ENCODE measurements at places on chromosomes 7 and 10.

DNA sequence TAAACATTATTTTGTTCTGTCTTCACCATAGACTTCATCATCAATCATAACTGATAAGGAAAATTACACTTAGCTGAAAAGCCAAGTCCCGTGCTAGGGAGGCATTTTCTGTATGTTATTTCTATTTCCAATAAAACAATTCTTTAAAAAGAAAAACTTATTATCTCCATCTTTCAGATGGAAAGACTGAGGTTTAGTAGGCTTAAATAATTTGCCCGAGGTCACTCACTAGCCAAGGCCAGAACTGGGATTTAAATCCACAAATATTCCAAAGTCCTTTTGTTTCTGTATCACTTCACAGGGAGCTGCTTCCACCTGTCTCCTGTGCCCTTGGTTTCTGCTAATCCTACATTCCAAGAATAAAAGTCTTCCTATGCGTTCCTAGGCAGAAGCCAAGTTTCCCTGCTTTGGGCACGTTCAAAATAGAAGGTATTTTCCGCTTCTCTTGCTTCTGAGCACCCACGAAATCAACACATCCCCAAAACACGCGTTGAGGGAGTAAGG is 732 bp downstream of the CPVL start:
- no peak overlapping the region for H3K27ac ChIP-seq
- no peak for DNase-seq
- H3K27me3 ChIP-seq, result peaks cover 45% of the 10 kb centered on the region
- peak overlapping the region; percentile 74 for H3K4me3 ChIP-seq

DNA sequence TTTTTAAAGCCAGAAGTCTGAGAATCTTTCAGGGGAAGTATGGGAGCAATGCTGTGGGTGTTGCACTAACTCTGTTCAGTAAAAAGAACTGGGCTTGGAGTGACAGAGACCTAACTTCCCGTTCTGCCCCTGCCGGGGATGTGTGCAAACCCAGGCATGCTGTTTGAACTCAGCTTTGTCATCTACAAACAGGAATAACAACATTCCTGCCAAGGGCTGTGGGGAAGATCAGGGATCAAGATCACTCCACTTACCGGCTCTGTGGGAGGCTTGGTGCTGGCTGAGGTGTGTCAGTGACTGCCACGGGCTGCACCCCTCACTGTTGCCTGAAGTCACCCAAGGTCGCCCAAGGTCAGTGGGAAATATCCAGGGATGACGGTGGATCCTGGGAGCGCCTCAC is 23.1 kb upstream of the DRGX start:
- H3K27ac ChIP-seq, result no peak overlapping the region
- no peak for DNase-seq
- H3K27me3 ChIP-seq, result peaks cover 9% of the 10 kb centered on the region

- peaks cover 46% of the 10 kb centered on the region for H3K36me3 ChIP-seq
- H3K27me3 ChIP-seq, result no peaks in the 10 kb centered on the region
- H3K27ac ChIP-seq, result peak overlapping the region; percentile 98
- peak overlapping the region; percentile 57 for H3K4me3 ChIP-seq
- peak; percentile 83 for DNase-seq
- H3K4me1 ChIP-seq, result peaks cover 54% of the 10 kb centered on the region
Observed at GRCh38 chr7:151062399-151063211, 3.2 kb downstream of the SLC4A2 start.

GRCh38 chr7:112511451-112512202 is 30.8 kb downstream of the LSMEM1 start:
- H3K27me3 ChIP-seq, result no peaks in the 10 kb centered on the region
- H3K4me1 ChIP-seq, result peaks cover 10% of the 10 kb centered on the region
- no peak overlapping the region for H3K27ac ChIP-seq
- no peak overlapping the region for H3K4me3 ChIP-seq
- DNase-seq, result no peak

- peak overlapping the region; percentile 76 for H3K27ac ChIP-seq
- peaks cover 32% of the 10 kb centered on the region for H3K4me1 ChIP-seq
- H3K36me3 ChIP-seq, result peaks cover 1% of the 10 kb centered on the region
- no peak overlapping the region for H3K4me3 ChIP-seq
Observed at GRCh38 chr7:47941136-47941844, 7.0 kb downstream of the PKD1L1 start.

DNA sequence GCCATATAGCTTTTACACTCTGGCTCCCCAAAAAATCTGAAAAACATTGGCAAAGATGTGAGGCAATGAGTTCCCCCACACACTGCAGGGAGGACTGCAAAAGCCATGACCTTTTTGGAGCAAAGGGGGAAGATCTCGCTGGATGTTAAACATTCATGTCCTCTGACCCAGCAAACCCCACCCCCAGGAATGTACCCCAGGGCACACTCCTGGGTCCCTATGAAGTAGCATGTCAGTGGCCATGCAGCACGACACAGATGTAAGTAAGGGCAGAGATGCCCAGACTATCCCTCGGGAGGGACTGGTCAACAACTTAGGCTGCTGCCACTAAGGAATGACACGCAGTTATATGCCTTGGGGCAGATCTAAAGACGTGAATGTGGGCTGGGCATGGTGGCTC is 100.6 kb downstream of the DLG5 start:
- H3K4me1 ChIP-seq, result peaks cover 24% of the 10 kb centered on the region
- no peak for DNase-seq

- H3K27me3 ChIP-seq, result no peaks in the 10 kb centered on the region
- H3K4me3 ChIP-seq, result no peak overlapping the region
- no peaks in the 10 kb centered on the region for H3K36me3 ChIP-seq
- no peak overlapping the region for H3K27ac ChIP-seq
- peak; percentile 66 for DNase-seq
Observed at GRCh38 chr7:105940109-105940508, 23.0 kb upstream of the CDHR3 start.

DNA sequence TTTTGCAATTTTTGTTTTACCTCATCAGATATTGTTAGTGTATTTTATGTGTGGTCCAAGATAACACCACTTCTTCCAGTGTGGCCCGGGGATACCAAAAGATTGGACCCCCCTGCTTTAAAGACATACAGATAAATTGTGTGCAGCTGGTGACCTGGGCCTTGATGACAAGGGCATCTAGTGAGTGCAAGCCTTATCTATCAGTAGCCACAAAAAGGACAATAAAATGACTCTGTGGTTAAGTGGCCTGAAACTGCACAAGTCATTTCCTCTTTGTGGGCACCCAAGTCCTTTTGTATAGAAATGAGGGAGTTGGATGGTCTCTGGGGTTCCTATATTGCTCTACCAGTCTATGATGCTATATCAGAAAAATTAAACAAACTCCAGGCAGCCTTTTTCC is 98.1 kb downstream of the PARD3 start:
- no peak overlapping the region for H3K4me3 ChIP-seq
- H3K27me3 ChIP-seq, result no peaks in the 10 kb centered on the region
- peaks cover 18% of the 10 kb centered on the region for H3K4me1 ChIP-seq
- H3K36me3 ChIP-seq, result no peaks in the 10 kb centered on the region
- H3K27ac ChIP-seq, result no peak overlapping the region

GRCh38 chr10:23606456-23606855 is 167.6 kb downstream of the OTUD1 start:
- H3K27ac ChIP-seq, result no peak overlapping the region
- no peak overlapping the region for H3K4me3 ChIP-seq
- DNase-seq, result no peak
- H3K36me3 ChIP-seq, result no peaks in the 10 kb centered on the region

GRCh38 chr10:33082373-33082895 is 124.4 kb upstream of the ITGB1 start:
- no peak overlapping the region for H3K4me3 ChIP-seq
- no peak overlapping the region for H3K27ac ChIP-seq
- H3K4me1 ChIP-seq, result no peaks in the 10 kb centered on the region

GRCh38 chr7:3980300-3980643 is 679.2 kb downstream of the SDK1 start:
- H3K36me3 ChIP-seq, result no peaks in the 10 kb centered on the region
- no peak for DNase-seq
- no peaks in the 10 kb centered on the region for H3K27me3 ChIP-seq
- H3K4me1 ChIP-seq, result no peaks in the 10 kb centered on the region

DNA sequence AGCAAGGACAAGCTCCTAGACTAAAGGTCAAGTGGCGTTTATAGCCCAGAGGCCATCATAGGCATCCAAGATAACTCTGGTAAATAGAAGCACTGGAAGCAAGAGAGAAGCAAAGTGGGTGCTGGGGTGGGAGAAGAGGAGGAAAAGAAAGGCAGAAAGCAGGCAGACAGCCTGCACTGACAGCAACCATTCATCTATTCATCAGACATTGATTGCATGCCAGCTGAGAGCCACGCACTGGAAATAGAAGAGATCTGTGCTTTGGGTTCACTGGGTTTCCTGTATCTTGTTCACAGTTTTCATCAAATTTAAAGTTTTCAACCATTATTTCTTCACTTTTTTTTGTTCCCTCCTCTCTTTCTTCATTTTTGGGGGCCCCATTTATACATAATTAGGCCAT is 4.7 kb upstream of the SLIT1 start:
- H3K4me3 ChIP-seq, result no peak overlapping the region
- H3K27me3 ChIP-seq, result peaks cover 71% of the 10 kb centered on the region
- no peaks in the 10 kb centered on the region for H3K36me3 ChIP-seq
- peaks cover 6% of the 10 kb centered on the region for H3K4me1 ChIP-seq

- no peak for DNase-seq
- H3K4me3 ChIP-seq, result no peak overlapping the region
- H3K4me1 ChIP-seq, result no peaks in the 10 kb centered on the region
- H3K27me3 ChIP-seq, result no peaks in the 10 kb centered on the region
- H3K27ac ChIP-seq, result no peak overlapping the region
Observed at GRCh38 chr7:37769291-37769690, 79.1 kb upstream of the NME8 start.

DNA sequence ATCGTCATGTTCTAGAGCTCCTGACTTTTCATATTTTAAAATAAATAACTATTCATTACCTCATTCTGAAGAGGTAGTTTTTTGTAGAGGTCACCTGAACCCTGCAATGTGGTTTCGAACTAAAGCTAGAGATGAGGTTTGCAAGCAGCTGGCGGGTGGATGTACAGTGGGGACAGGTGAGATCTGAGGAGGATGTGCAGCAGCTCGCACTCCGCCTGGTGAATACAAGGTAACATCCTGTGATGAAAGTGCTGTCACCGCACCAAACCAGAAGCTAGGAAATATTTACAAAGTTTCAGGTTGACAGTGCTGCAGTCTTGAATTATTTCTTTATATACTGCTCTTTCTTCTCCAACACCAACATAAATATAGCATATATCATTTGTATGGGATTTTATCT is 26.5 kb downstream of the NDUFB2 start:
- H3K36me3 ChIP-seq, result peaks cover 23% of the 10 kb centered on the region
- no peak overlapping the region for H3K4me3 ChIP-seq
- H3K27ac ChIP-seq, result no peak overlapping the region
- H3K27me3 ChIP-seq, result no peaks in the 10 kb centered on the region
- peaks cover 3% of the 10 kb centered on the region for H3K4me1 ChIP-seq

GRCh38 chr7:105163718-105164117 is 149.7 kb downstream of the KMT2E start:
- peaks cover 76% of the 10 kb centered on the region for H3K36me3 ChIP-seq
- no peak overlapping the region for H3K4me3 ChIP-seq
- no peaks in the 10 kb centered on the region for H3K4me1 ChIP-seq
- no peak for DNase-seq

DNA sequence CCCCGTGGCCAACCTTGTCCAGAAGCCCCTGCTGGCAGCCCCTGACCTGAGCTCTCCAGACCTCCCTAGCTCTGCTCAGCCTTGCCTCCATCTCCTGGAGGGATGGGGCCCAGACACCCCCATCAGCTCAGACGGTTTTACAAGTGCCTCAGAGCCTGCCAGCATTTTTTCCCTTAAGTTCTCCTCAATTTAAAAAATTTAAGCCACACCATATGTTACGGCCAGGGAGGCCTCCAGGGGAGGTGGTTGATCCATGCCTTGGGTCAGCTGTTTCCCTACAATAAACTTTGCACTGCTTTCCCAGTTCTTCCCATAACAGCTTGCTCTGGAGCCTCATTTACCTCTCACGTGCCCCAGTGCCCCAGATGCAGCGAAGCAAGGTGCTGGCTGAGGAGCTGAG is 143.5 kb downstream of the RGS10 start:
- H3K36me3 ChIP-seq, result peaks cover 13% of the 10 kb centered on the region
- no peaks in the 10 kb centered on the region for H3K27me3 ChIP-seq
- H3K4me1 ChIP-seq, result peaks cover 10% of the 10 kb centered on the region
- peak; percentile 56 for DNase-seq
- H3K4me3 ChIP-seq, result no peak overlapping the region

DNA sequence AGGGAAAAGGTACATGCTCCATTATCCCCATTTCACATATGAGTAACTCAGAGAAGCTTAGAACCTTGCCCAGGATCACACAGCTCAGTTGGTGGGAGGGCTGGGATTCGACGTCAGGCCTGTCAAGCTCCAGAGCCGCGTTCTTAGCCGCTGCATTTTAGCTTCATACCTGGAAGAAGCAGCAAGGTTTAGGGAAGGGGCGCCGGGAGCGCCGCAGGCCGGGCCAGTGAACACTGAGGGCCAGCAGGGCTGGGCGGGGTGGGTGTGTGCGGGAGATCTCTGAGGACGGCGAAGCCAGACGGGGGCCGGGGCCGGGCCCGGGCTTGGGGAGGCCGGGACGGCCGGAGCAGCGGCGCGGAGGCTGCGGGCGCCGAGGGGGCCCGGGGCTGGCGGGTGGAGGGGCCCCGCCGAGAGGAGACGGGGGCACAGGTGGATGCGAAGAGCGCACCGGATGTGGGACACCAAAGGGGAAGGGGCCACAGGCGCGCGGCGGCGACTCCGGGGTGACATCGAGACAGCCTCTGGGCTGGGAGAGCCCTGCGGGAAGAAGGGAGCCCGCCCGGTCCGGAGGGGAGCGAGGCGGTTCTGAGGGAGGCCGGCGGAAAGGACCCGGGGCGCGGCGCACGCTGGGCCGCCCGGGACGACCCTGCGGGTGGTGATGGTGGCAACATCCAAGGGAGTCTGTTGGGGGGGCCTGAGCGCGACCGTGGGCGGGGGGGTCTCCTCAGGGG is 498 bp downstream of the NDST2 start:
- peaks cover 2% of the 10 kb centered on the region for H3K4me1 ChIP-seq
- DNase-seq, result peak; percentile 33
- H3K4me3 ChIP-seq, result peak overlapping the region; percentile 81
- no peak overlapping the region for H3K27ac ChIP-seq

GRCh38 chr7:49773218-49773935 is at the start of gene VWC2:
VWC2 (plus strand) TSS chr7:49773638; CDS start chr7:49775436, 1,798 bp downstream.
- no peak for DNase-seq
- peaks cover 43% of the 10 kb centered on the region for H3K27me3 ChIP-seq
- H3K4me3 ChIP-seq, result peak within 1 kb of the TSS; percentile 66
- peaks cover 24% of the 10 kb centered on the region for H3K4me1 ChIP-seq

GRCh38 chr7:147161405-147161804 is 1044.8 kb downstream of the CNTNAP2 start:
- DNase-seq, result no peak
- H3K27ac ChIP-seq, result no peak overlapping the region
- H3K27me3 ChIP-seq, result no peaks in the 10 kb centered on the region
- H3K4me3 ChIP-seq, result no peak overlapping the region

GRCh38 chr7:132743974-132744373 is 167.7 kb upstream of the PLXNA4 start:
- H3K36me3 ChIP-seq, result no peaks in the 10 kb centered on the region
- no peak overlapping the region for H3K27ac ChIP-seq
- peaks cover 6% of the 10 kb centered on the region for H3K27me3 ChIP-seq
- no peaks in the 10 kb centered on the region for H3K4me1 ChIP-seq
- DNase-seq, result no peak

GRCh38 chr10:59098831-59099452 is 77.5 kb upstream of the PHYHIPL start:
- H3K4me3 ChIP-seq, result peak overlapping the region; percentile 55
- no peaks in the 10 kb centered on the region for H3K27me3 ChIP-seq
- no peak overlapping the region for H3K27ac ChIP-seq
- no peaks in the 10 kb centered on the region for H3K4me1 ChIP-seq
- no peaks in the 10 kb centered on the region for H3K36me3 ChIP-seq
